ENCODE measurements at places on chromosomes 6 and 20.

DNA sequence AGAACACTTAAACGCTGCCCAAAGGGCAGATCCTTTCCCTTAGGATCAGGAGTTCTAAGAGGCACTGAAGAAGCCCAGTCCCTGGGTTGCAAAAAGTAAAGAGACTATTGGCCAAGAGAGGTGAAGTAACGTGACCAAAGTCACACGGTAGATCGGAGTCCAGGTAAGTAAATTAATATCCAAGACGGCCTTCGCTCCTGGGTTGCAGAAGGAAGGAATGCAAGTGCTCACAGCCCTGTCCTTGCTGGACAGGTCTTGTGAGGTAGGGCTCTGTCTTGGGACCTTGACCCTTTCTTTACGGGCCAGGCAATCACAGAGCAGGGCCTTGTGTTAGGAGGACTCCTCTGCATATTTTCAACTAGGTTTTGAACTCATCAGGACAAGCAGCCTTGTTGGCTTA lies 243.7 kb upstream of the PDE10A start:
- DNase-seq = no peak

DNA sequence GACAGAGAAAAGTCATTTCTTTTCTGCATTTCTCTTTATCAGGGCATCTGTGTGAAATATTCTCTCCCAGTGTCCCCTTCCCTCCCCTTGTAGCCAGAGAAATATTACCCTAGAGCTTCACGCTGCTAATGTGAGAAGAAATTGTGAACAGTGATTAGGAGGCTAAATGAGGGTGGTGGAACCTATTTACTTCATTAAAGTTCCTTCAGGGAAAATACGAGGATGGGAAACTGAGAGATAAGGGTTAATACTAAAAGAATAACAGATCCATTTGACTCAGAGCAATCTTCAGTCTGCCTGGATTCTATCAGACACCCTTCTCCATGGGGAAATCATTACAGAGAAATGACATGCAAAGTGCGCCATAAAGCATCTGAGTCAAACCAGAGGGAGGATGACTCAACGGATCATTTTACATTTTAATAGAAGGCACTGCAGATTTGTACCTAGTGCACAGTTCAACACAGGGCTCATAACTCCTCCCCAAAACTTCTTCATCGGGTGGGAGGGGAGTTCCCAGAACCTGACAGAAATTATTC lies 131.3 kb downstream of the GJA10 start:
- DNase-seq = no peak

DNA sequence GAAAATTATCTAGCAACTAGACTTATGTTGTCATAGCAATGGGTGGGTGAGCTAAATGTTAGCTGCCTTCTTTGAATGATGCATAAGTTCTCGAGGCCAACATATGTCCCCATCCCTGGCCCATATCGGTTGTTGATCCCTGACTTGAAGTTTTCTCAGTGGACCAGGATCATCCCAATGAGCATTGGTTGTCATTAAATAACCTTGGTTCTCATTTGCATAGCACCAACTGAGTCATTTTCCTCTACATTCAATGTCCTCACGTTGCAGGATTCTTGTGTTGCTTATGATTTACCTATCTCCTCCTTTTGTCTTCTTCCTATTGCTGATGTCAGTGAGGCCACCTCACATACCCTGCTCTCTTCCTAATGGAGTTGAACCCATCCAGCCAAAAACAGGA lies 12.1 kb upstream of the AHCY start:
- DNase-seq = no peak

GRCh38 chr6:23870496-23870895 lies 255.5 kb upstream of the NRSN1 start:
- DNase-seq = no peak

DNA sequence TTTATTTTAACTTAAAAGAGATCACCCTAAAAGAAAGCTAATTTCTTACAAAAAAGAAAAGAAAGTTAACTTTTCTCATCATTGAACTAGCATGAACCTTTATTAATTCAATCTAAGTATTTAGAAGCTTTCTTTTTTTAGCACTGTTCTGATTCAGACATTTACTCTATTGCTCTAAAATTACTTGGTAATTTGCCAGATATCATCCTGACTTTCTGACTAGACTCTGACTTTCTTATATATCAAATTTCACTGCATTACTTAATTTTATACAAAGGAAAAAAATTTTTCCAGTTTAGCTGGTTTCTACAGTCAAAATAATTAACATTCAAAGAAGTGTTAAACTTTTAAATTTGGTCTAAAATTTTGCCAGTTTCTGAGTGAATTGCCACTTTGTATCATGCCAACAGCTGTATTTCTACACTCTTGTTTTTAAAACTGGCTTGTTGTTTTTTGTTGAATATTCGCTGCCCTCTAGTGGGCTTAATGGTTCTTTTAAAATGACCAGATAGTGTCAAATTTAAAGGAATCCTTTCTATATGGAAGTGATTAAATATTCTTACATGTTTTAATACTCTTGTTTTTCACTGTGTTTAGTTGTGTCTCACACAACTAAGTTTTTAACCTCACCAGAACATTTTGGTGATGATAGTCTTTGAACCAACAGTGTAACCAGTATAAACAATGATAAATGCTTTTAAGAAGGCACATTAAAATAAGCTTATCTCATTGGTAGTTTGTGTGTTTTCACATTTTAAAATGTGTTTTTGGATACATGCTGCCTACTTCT lies 102.0 kb downstream of the POPDC3 start:
- no peak for DNase-seq
